GM23338 (cell line): ENCODE measurements at places on chromosomes 5 and 9. TPM values are rescaled to one million over a fixed set of nuclear protein-coding genes. Genes with fewer than 3 reads are reported as not detected.

- DNase-seq = peak; percentile 17
- H3K27ac ChIP-seq = no peak overlapping the region
- H3K27me3 ChIP-seq = no peaks in the 10 kb centered on the region
- H3K4me3 ChIP-seq = 0 out of 2 replicates have a peak overlapping the region, but pooled peaks have one; percentile 9
- H3K4me1 ChIP-seq = peaks cover 36% of the 10 kb centered on the region
Measured at GRCh38 chr9:117546894-117547678, 132.2 kb upstream of the ASTN2 start.

GRCh38 chr9:124769549-124770358 lies 1.4 kb downstream of the NR6A1 start:
- H3K27ac ChIP-seq = 0 out of 2 replicates have a peak overlapping the region, but pooled peaks have one; percentile 3
- H3K4me3 ChIP-seq = peak overlapping the region; percentile 56
- H3K36me3 ChIP-seq = no peaks in the 10 kb centered on the region
- peaks cover 46% of the 10 kb centered on the region for H3K4me1 ChIP-seq
- DNase-seq = peak; percentile 77

DNA sequence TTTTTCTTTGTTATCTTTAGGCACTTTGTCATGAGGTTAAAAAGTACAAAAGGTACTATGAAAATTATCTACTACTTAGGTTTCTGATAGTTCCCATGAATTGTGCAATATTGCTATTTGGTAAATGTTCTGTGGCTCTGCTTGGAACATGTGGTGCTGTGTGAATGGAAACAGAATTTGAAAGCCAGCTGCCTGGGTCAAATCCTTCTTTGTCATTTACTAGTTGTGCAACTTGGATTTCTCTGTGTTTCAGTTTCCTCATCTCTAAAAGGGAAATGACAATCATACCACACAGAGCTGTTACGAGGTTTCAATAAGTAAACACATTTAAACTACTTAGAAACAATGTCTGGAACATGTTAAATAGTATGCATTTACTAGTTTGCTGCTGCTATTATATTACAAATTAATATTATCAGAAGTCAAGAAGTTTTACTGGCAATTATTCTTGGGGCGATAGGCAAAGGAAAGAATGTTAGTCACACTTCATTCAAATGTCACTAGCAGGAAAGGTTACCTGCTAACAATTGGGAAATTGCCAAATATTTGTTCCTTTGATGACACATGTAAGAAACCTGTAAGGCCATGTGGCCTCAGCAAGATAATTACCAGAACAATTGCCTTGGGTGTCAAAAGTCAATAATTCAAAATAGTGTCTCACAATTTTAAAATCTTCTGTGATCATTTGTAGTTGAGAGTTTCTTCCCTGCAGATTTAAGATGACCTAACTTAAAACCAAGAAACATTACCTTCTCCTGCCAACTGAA lies 184.8 kb downstream of the KIAA0825 start:
- no peaks in the 10 kb centered on the region for H3K27me3 ChIP-seq
- no peak for DNase-seq
- no peaks in the 10 kb centered on the region for H3K36me3 ChIP-seq
- no peak overlapping the region for H3K4me3 ChIP-seq

RAB3C gene
- total RNA-seq = 11.7 and 15.0 TPM in 2 replicates

- H3K36me3 ChIP-seq = no peaks in the 10 kb centered on the region
- no peak for DNase-seq
- no peak overlapping the region for H3K27ac ChIP-seq
- no peaks in the 10 kb centered on the region for H3K4me1 ChIP-seq
Measured at GRCh38 chr5:58016358-58016757, 443.5 kb downstream of the PLK2 start.

- no peaks in the 10 kb centered on the region for H3K36me3 ChIP-seq
- H3K4me1 ChIP-seq = no peaks in the 10 kb centered on the region
- H3K27me3 ChIP-seq = no peaks in the 10 kb centered on the region
Measured at GRCh38 chr9:113131689-113132151, 19.1 kb upstream of the SLC31A2 start.

DNA sequence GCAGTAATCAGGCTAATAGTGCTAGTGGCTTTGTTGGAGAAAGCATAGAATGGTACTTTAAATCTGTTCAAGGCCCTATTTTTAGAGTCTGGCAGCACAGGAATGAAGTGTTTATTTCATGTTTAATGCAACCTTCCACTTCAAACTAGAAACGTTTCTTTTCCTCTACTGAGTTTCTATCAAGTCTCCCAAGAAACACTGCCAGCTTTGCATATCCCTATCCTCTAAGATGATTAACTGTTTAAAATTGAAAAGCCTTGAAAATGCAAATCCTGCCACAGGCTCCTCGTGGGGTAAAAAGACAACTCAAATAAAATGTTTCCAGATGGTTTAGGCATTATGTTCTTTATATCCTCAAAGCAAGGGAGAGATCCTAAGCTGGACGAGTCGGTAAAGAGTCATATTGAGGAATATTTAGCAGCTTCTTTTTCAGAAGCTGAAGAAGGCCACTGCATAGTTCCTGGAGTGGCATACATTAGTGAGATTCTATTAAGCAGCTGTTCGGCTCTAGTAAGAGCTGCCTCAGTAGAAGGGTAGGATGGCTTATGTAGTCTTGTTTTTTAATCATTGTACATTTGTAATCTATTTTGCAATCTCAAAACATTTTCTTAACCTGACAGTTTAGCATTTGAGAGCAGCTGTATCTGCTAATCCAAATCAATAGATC lies 251.2 kb downstream of the CHSY3 start:
- H3K4me3 ChIP-seq = no peak overlapping the region
- H3K27ac ChIP-seq = no peak overlapping the region
- no peaks in the 10 kb centered on the region for H3K36me3 ChIP-seq

- peaks cover 6% of the 10 kb centered on the region; the same call in 1 of the 2 replicates for H3K4me1 ChIP-seq
- H3K36me3 ChIP-seq = no peaks in the 10 kb centered on the region; the same call in 1 of the 2 replicates
- no peaks in the 10 kb centered on the region for H3K27me3 ChIP-seq
Measured at GRCh38 chr9:89001917-89002540, 10.8 kb downstream of the S1PR3 start.

DNA sequence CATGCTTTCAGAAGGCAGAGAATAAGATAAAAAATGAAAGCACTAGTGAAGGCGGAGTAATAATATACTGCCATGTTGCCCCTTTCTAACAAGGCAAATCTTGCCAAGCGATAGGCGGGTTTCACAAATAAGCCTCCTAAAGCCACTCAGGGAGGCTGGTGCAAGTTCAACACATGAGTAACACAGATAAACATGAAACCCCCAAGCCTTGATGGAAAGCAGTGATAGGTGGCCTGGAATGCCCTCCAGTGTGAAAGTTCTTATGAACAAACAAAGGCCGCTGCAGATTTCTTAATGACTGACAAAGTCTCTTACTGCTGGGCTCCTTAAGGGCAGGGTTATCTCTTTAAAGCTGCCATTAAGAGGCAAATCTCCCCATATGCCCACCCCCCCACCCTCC lies 154.7 kb downstream of the ZDHHC21 start:
- peaks cover 17% of the 10 kb centered on the region for H3K4me1 ChIP-seq
- no peak overlapping the region for H3K4me3 ChIP-seq
- H3K27me3 ChIP-seq = no peaks in the 10 kb centered on the region
- H3K36me3 ChIP-seq = no peaks in the 10 kb centered on the region
- DNase-seq = no peak

PCDHA8 gene
- 1.4 and 3.1 TPM in 2 replicates for total RNA-seq

CCDC183 gene
- 1.1 and 2.9 TPM in 2 replicates for total RNA-seq

GRCh38 chr9:61671276-61671973 lies 481.6 kb downstream of the SPATA31A7 start:
- H3K4me3 ChIP-seq = no peak overlapping the region
- H3K27ac ChIP-seq = no peak overlapping the region
- H3K36me3 ChIP-seq = no peaks in the 10 kb centered on the region
- no peaks in the 10 kb centered on the region for H3K4me1 ChIP-seq
- H3K27me3 ChIP-seq = no peaks in the 10 kb centered on the region

DNA sequence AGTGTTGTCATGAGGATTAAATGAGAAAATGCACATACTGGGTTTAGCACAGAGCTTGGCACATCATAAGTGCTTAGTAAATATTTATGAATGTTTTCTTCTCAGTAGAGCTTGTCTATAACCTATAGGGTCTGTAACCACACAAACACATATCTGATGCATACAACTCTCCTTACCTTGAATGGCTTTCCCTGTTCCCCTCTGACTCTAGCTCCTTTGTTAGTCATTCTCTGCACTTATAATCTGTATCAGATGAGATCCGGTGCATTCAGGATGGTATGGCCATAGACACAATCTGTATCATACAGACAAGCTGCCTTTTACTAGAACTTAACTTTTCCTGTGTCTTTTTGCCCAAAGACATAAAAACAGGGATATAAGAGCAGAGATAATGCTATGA lies 11.1 kb upstream of the SSBP2 start:
- no peak overlapping the region for H3K4me3 ChIP-seq
- H3K4me1 ChIP-seq = peaks cover 18% of the 10 kb centered on the region
- no peaks in the 10 kb centered on the region for H3K36me3 ChIP-seq
- H3K27ac ChIP-seq = no peak overlapping the region
- H3K27me3 ChIP-seq = no peaks in the 10 kb centered on the region

DNA sequence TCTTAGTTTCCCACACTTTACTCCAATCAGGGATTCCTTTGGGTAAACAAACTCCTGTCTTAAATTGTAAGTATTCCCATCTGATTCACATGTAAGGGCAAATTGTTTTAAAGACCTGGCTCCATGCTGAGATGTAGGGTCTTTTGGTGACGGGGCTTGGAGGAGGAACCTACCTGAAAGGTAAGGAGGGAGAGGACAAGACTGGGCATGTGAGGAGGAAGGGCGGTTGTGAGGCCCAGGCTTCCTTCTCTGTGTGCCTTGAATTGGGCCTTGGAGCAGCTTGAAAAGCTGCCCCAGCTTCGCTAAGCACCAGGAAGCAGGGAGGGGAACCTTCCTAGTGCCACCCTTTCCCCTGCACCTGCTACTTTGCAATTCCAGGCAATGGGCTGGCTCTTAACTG lies 86.8 kb downstream of the C9orf152 start:
- no peaks in the 10 kb centered on the region for H3K36me3 ChIP-seq
- H3K4me1 ChIP-seq = peaks cover 48% of the 10 kb centered on the region
- no peak overlapping the region for H3K4me3 ChIP-seq
- H3K27ac ChIP-seq = peak overlapping the region; percentile 74

GRCh38 chr5:801472-801871 lies 16.9 kb upstream of the ZDHHC11B start:
- DNase-seq = no peak
- no peaks in the 10 kb centered on the region for H3K4me1 ChIP-seq
- no peak overlapping the region for H3K27ac ChIP-seq

GRCh38 chr5:105689596-105689995 lies 1981.1 kb downstream of the EFNA5 start:
- DNase-seq = no peak
- H3K4me3 ChIP-seq = no peak overlapping the region
- no peaks in the 10 kb centered on the region for H3K27me3 ChIP-seq
- H3K36me3 ChIP-seq = no peaks in the 10 kb centered on the region
- no peak overlapping the region for H3K27ac ChIP-seq

- no peaks in the 10 kb centered on the region for H3K4me1 ChIP-seq
- no peaks in the 10 kb centered on the region for H3K36me3 ChIP-seq
- DNase-seq = no peak
- H3K27me3 ChIP-seq = peaks cover 63% of the 10 kb centered on the region
Measured at GRCh38 chr9:68523367-68523936, 17.2 kb downstream of the TMEM252 start.

FOXD4L5 gene
- total RNA-seq = not detected in 2 replicates

DNA sequence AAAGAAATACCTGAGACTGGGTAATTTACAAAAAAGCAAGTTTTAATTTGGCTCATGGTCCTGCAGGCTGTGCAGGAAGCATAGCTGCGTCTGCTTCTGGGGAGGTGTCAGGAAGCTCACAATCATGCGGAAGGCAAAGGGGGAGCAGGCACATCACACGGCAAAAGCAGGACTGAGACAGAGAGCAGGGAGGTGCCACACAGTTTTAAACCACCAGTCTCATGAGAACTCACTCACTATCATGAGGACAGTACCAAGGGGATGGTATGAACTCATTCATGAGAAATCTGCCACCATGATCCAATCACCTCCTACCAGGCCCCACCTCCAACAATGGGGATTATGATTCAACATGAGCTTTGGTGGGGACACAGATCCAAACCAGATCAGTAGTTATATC lies 96.2 kb downstream of the OSTF1 start:
- no peaks in the 10 kb centered on the region for H3K36me3 ChIP-seq
- no peak overlapping the region for H3K4me3 ChIP-seq
- no peak overlapping the region for H3K27ac ChIP-seq
- H3K4me1 ChIP-seq = no peaks in the 10 kb centered on the region
- no peak for DNase-seq
- no peaks in the 10 kb centered on the region for H3K27me3 ChIP-seq

CNOT6 gene
- 38.7 and 41.7 TPM in 2 replicates for total RNA-seq

SVEP1 gene
- 0.50 and 0.63 TPM in 2 replicates for total RNA-seq

GRCh38 chr9:81079055-81079454 lies 610.3 kb downstream of the TLE1 start:
- 0 out of 2 replicates have a peak, but pooled peaks cover 3% of the 10 kb centered on the region for H3K4me1 ChIP-seq
- H3K4me3 ChIP-seq = no peak overlapping the region

- H3K4me1 ChIP-seq = no peaks in the 10 kb centered on the region
- no peak overlapping the region for H3K4me3 ChIP-seq
- no peaks in the 10 kb centered on the region for H3K27me3 ChIP-seq
- DNase-seq = no peak
Measured at GRCh38 chr9:5892456-5893133, 1.9 kb downstream of the MLANA start.

DNA sequence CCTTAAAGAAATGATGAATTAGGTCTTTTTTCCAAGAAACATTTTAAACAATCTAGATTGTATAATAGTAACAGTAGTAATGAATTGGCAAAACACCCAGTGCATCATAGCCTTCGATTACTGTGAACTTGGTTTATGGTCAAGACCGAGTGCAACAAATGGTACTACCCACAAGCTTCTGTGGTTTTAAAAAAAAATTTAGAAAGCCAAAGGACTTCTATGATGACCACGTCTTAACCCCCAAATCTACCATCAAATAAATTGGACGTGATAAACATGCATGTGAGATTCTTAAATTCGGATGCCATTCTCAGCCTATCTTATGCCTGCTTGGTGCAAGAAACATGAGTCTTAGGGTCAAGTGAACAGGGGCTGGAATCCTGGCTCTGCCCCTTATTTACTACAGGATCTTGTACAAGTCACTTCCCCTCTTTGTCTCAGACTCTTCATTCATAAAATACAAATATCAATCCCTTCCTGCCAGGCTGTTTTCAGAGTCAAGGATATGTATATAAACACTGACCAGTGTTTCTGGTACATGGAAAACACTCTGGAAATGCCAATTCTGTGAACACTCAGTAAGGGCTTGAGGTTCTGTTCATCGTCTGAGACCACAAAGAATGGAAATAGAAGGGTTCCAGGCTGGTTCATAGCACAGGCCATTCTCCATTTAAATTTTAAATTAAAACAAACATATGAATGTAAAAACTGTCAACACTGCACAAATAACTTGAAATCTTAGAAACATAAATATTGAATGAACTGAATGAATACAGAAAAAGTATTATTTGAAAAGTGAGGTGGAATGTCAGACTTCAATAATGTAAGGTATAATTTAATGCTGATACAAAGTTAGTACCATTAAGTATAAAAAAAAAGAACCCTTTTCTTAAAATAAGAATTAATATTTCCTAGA lies 107.8 kb downstream of the NR6A1 start:
- H3K27me3 ChIP-seq = no peaks in the 10 kb centered on the region
- H3K27ac ChIP-seq = no peak overlapping the region
- H3K36me3 ChIP-seq = no peaks in the 10 kb centered on the region
- H3K4me1 ChIP-seq = peaks cover 33% of the 10 kb centered on the region
- DNase-seq = no peak

FAM81B gene
- total RNA-seq = not detected in 2 replicates
